ENCODE measurements at places on chromosomes 3 and 15.

GRCh38 chr3:133119176-133119575 lies 81.0 kb downstream of the TMEM108 start:
- DNase-seq, result no peak

- no peak for DNase-seq
These were observed 307.7 kb upstream of the SEMA6D start for GRCh38 chr15:47409600-47409999.

DNA sequence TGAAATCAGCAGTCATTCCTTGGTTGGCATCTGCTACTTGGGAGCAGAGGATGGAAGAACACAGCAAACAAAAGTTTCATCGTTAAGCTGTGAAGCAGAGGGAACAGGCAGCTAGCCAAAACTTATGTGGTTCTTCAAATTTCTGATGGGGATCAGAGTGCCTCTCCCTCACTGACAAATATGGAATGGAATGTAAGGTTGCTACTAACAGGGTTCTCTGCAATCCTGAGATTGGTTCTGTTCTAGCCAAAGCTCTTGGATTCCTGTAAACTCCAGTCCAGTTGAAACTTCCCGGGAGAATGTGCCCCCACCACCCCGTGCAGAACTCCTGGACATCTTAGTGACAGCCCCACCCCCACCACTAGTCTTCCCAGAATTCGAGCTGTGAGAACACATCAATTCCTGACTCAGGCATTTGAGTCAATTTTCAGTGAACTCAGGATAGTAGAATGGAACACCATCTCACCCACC lies 55.9 kb upstream of the PHLDB2 start:
- DNase-seq, result no peak

DNA sequence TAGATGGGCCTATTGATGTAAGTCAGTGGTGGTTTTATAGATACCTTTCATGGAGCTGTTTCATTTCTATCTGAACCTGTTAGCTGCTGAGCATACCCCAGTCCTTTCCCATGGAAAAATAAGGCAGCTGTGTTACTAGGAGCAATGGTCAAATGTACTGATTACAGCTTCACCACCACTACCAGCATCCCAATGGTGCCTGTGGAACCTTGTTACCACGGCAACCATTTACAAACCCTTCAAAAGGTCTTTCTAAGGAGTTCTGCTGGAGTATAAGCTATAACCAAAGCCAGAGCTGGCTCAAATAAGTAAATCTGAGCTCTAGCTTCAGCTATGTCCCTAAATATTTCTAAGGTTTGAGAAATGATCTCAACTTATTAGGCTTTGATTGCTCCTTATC lies 133.4 kb upstream of the ACP3 start:
- DNase-seq, result no peak

- DNase-seq, result no peak
These were observed 349.6 kb downstream of the PLCL2 start for GRCh38 chr3:17234382-17234781.

- DNase-seq, result no peak
These were observed 66.5 kb downstream of the PLXNA1 start for GRCh38 chr3:127049393-127049792.

DNA sequence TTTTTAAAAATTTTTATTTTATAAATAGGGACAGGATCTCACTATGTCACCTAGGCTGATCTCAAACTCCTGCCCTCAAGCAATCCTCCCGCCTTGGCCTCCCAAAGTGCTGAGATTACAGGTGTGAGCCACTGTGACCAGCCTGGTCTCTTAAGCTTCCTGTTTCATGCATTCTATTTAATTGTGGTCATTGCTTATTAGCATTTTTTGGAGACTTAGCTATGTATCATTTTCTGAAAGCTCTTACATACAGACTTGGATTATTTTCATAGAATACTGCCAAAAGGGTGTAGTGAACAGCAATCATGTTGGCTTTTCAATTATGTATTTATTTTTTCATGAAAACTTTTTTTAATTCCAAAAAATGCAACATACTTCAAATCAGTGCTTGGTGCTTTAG lies 51.5 kb upstream of the DCUN1D1 start:
- no peak for DNase-seq

Data from CD4-positive, alpha-beta T cell treated with Interferon alpha-2 for 1 hour (primary cell).